ENCODE measurements at places on chromosomes 3 and 15.

GRCh38 chr3:55585856-55586255 is 98.8 kb upstream of the WNT5A start:
- no peak for DNase-seq
- no peak overlapping the region for H3K27ac ChIP-seq
- H3K4me1 ChIP-seq: no peaks in the 10 kb centered on the region
- no peak overlapping the region for H3K4me3 ChIP-seq

GRCh38 chr3:15283702-15284101 is 48.7 kb downstream of the SH3BP5 start:
- no peak overlapping the region for H3K27ac ChIP-seq
- H3K4me3 ChIP-seq: no peak overlapping the region

DNA sequence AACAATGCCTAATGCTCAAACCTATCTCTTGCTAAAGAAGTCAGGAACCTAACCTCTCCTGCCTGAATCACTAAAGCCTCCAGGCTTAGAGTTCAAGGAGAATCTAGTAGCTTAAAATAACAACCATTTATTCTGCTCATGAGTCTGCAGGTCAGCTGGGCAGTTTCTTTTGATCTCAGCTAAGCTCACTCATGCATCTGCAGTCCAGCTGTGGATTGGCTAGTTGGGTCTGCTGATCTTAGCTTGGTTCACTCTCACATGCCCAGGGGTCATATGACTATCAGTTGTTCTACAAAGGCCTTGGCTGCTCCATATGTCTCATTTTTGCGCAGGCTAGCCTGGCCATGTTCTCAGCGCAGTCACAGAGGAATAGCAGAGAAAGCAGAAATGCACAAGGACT is 109.2 kb upstream of the STT3B start:
- H3K36me3 ChIP-seq: no peaks in the 10 kb centered on the region
- H3K4me1 ChIP-seq: peaks cover 2% of the 10 kb centered on the region
- H3K4me3 ChIP-seq: no peak overlapping the region

DNA sequence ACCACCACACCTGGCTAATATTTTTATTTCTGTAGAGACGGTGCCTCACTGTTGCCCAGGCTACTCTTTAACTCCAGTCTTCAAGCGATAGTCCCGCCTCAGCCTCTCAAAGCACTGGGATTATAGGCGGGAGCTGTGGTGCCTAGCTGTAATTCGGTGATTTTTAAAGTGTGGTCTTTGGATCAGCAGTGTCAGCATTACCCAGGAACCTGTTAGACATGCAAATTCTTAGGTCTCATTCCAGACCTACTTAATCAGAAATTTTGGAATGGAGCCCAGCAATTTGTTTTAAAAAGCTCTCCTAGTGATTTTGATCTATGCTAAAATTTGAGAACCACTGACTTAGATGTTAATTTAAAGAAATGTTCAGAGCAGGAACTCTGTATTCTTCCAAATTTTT is 51.9 kb downstream of the GOLM2 start:
- no peaks in the 10 kb centered on the region for H3K36me3 ChIP-seq
- H3K4me1 ChIP-seq: peaks cover 2% of the 10 kb centered on the region
- H3K4me3 ChIP-seq: no peak overlapping the region
- DNase-seq: peak; percentile 69

GRCh38 chr3:184836090-184836822 is 24.3 kb downstream of the VPS8 start:
- no peaks in the 10 kb centered on the region for H3K27me3 ChIP-seq
- H3K4me3 ChIP-seq: no peak overlapping the region
- peaks cover 2% of the 10 kb centered on the region for H3K36me3 ChIP-seq
- H3K4me1 ChIP-seq: no peaks in the 10 kb centered on the region
- no peak for DNase-seq

- no peak overlapping the region for H3K27ac ChIP-seq
- H3K4me3 ChIP-seq: no peak overlapping the region
- no peaks in the 10 kb centered on the region for H3K36me3 ChIP-seq
- H3K27me3 ChIP-seq: no peaks in the 10 kb centered on the region
- peak; percentile 18 for DNase-seq
- H3K4me1 ChIP-seq: no peaks in the 10 kb centered on the region
Measured at GRCh38 chr3:160686955-160687535, 10.1 kb downstream of the ARL14 start.

DNA sequence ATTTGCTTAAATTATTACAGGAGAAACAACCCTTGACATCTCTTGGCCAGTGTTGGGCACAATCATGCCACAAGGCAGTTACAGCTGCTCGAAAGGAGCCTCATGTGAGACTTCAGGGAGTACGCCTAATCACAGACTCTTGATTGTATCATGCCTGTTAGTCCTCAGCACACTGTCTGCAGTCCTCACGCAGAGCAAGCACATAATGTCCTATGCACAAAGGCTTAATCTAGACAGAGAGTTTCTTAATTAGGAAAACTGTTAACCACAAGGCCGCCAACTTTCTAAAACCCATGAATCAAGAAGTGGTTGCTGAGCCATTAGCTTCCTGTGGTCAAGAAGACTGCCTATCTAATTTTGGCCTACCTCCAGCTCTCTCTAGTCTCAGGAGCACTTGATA is 172.0 kb downstream of the UNC13C start:
- no peak for DNase-seq
- H3K4me3 ChIP-seq: no peak overlapping the region
- H3K27ac ChIP-seq: no peak overlapping the region
- H3K36me3 ChIP-seq: no peaks in the 10 kb centered on the region
- H3K4me1 ChIP-seq: no peaks in the 10 kb centered on the region

- H3K4me3 ChIP-seq: no peak overlapping the region
- no peaks in the 10 kb centered on the region for H3K27me3 ChIP-seq
- H3K27ac ChIP-seq: no peak overlapping the region
- DNase-seq: no peak
- H3K4me1 ChIP-seq: no peaks in the 10 kb centered on the region
Measured at GRCh38 chr3:65687741-65688140, 351.0 kb downstream of the MAGI1 start.

GRCh38 chr15:75368689-75369239 is 357 bp upstream of the MAN2C1 start:
- H3K27ac ChIP-seq: peak overlapping the region; percentile 86
- DNase-seq: peak; percentile 19
- no peaks in the 10 kb centered on the region for H3K27me3 ChIP-seq
- H3K4me1 ChIP-seq: peaks cover 9% of the 10 kb centered on the region
- peak overlapping the region; percentile 88 for H3K4me3 ChIP-seq
- H3K36me3 ChIP-seq: peaks cover 16% of the 10 kb centered on the region

DNA sequence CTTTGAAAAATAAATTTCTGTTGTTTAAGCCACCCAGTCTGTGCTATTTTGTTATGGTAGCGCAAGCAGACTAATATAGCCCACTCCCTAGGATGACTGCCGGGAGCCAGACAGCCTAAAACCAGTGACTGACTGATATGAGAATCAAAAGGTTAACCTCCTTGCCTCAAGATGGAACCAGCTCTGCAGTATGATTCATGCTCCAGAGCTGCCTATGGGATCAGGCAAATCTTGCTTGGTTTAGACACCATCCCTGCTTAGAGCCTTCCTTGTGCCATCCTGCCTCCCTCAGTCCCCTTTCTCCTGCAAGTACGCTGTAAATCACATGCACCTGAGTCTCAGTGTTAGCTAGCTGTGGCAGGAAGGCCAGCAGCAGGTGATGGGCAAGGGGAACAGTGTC is 39.3 kb downstream of the TRANK1 start:
- no peak overlapping the region for H3K27ac ChIP-seq
- no peak for DNase-seq
- H3K27me3 ChIP-seq: no peaks in the 10 kb centered on the region
- no peak overlapping the region for H3K4me3 ChIP-seq
- no peaks in the 10 kb centered on the region for H3K36me3 ChIP-seq

GRCh38 chr3:133464573-133464972 is 64.7 kb downstream of the BFSP2 start:
- H3K27me3 ChIP-seq: peaks cover 3% of the 10 kb centered on the region
- peak; percentile 55 for DNase-seq
- no peaks in the 10 kb centered on the region for H3K36me3 ChIP-seq
- no peak overlapping the region for H3K27ac ChIP-seq
- H3K4me3 ChIP-seq: no peak overlapping the region

GRCh38 chr3:129783470-129783869 is 110.0 kb downstream of the TMCC1 start:
- H3K4me1 ChIP-seq: no peaks in the 10 kb centered on the region
- no peaks in the 10 kb centered on the region for H3K36me3 ChIP-seq
- H3K27ac ChIP-seq: no peak overlapping the region
- no peaks in the 10 kb centered on the region for H3K27me3 ChIP-seq

DNA sequence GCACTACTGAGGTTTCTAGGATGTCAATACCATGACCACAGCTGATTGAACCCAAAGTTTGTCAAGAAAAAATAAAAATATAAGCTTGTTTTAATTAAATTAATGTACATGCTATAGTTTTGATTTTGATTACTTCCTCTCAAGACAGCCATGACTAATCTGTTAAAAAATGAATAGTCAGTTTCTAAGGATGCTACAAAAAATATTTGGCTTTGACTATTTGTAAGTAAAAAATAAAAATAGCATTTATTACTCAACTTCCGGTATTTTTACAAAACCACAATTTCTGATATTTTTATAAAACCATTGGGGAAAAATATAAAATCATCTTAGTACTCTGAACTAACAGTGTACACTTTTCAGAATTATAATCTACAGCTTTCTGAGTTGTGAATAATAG is 12.1 kb upstream of the TEX9 start:
- H3K27me3 ChIP-seq: no peaks in the 10 kb centered on the region
- no peak for DNase-seq
- no peaks in the 10 kb centered on the region for H3K4me1 ChIP-seq
- no peaks in the 10 kb centered on the region for H3K36me3 ChIP-seq
- no peak overlapping the region for H3K27ac ChIP-seq

- no peak overlapping the region for H3K4me3 ChIP-seq
- no peaks in the 10 kb centered on the region for H3K4me1 ChIP-seq
- DNase-seq: no peak
- H3K27ac ChIP-seq: no peak overlapping the region
- H3K36me3 ChIP-seq: no peaks in the 10 kb centered on the region
Measured at GRCh38 chr3:23153436-23153835, 49.7 kb upstream of the UBE2E2 start.

- no peak overlapping the region for H3K27ac ChIP-seq
- H3K36me3 ChIP-seq: no peaks in the 10 kb centered on the region
- peaks cover 5% of the 10 kb centered on the region for H3K4me1 ChIP-seq
- H3K27me3 ChIP-seq: no peaks in the 10 kb centered on the region
- no peak overlapping the region for H3K4me3 ChIP-seq
Measured at GRCh38 chr15:85336880-85337279, 43.5 kb upstream of the AKAP13 start.

DNA sequence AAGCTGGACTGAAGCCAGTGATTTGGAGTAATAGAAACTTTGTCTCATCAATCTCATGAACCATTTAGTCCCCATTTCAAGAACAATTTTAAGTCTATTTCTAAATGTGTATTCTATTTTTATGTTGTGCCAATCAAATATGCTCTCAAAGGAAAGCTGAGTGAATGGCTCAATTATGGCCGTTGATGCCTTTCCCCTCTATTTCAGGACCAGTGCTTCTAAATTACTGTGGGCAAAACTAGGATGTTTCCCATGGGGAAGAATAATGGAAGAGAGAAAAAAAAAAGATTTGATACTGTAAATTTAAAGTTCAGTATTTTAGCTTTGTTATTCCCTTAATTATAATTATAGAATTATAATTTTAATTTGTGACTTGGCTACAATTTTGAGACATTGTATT is 110.1 kb downstream of the CADM2 start:
- H3K27me3 ChIP-seq: no peaks in the 10 kb centered on the region
- H3K4me1 ChIP-seq: no peaks in the 10 kb centered on the region
- no peak for DNase-seq
- H3K36me3 ChIP-seq: no peaks in the 10 kb centered on the region
- no peak overlapping the region for H3K4me3 ChIP-seq

GRCh38 chr3:8399686-8400085 is 101.9 kb upstream of the LMCD1 start:
- no peaks in the 10 kb centered on the region for H3K36me3 ChIP-seq
- peaks cover 2% of the 10 kb centered on the region for H3K27me3 ChIP-seq
- H3K27ac ChIP-seq: no peak overlapping the region
- no peaks in the 10 kb centered on the region for H3K4me1 ChIP-seq
- DNase-seq: no peak

- no peaks in the 10 kb centered on the region for H3K27me3 ChIP-seq
- H3K4me3 ChIP-seq: no peak overlapping the region
- no peaks in the 10 kb centered on the region for H3K36me3 ChIP-seq
- no peak overlapping the region for H3K27ac ChIP-seq
- no peaks in the 10 kb centered on the region for H3K4me1 ChIP-seq
Measured at GRCh38 chr15:42863572-42864239, 56.9 kb downstream of the TTBK2 start.

- H3K27ac ChIP-seq: no peak overlapping the region
- H3K36me3 ChIP-seq: no peaks in the 10 kb centered on the region
- no peak overlapping the region for H3K4me3 ChIP-seq
- H3K27me3 ChIP-seq: no peaks in the 10 kb centered on the region
- H3K4me1 ChIP-seq: peaks cover 2% of the 10 kb centered on the region
Measured at GRCh38 chr15:101146118-101146702, 105.6 kb downstream of the CHSY1 start.

GRCh38 chr3:113158171-113158570 is 53.2 kb upstream of the BOC start:
- H3K4me1 ChIP-seq: no peaks in the 10 kb centered on the region
- no peak overlapping the region for H3K4me3 ChIP-seq
- no peaks in the 10 kb centered on the region for H3K36me3 ChIP-seq
- DNase-seq: no peak
- no peak overlapping the region for H3K27ac ChIP-seq

GRCh38 chr3:192207239-192207638 is 520.1 kb downstream of the FGF12 start:
- no peaks in the 10 kb centered on the region for H3K4me1 ChIP-seq
- H3K27ac ChIP-seq: no peak overlapping the region
- DNase-seq: peak; percentile 48
- no peak overlapping the region for H3K4me3 ChIP-seq

GRCh38 chr3:59137415-59137814 is 87.6 kb upstream of the CFAP20DC start:
- H3K27ac ChIP-seq: no peak overlapping the region
- no peak overlapping the region for H3K4me3 ChIP-seq
- DNase-seq: no peak
- H3K27me3 ChIP-seq: no peaks in the 10 kb centered on the region

DNA sequence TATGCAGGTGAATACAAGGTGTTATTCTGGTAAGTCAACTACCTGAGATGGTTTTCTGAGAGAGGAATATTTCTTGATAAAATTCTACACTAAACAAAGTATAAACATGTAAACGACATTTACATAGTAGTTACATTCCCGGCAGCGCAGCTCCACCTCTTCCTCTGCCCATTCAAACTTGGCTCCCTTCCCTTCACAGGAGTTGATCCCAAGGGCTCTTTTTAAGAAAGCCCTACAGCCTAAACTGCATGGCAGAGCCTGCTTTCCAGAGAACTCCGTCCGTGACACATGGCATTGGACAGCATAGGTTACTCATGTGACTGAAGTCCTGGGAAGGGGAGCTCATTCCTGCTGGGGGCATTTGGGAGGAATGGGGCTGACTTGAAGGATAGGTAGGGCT is 22.0 kb upstream of the LCTL start:
- H3K27ac ChIP-seq: no peak overlapping the region
- no peaks in the 10 kb centered on the region for H3K36me3 ChIP-seq
- no peak overlapping the region for H3K4me3 ChIP-seq
- DNase-seq: no peak
- H3K4me1 ChIP-seq: no peaks in the 10 kb centered on the region
